ENCODE measurements at places on chromosomes 2 and 18.

DNA sequence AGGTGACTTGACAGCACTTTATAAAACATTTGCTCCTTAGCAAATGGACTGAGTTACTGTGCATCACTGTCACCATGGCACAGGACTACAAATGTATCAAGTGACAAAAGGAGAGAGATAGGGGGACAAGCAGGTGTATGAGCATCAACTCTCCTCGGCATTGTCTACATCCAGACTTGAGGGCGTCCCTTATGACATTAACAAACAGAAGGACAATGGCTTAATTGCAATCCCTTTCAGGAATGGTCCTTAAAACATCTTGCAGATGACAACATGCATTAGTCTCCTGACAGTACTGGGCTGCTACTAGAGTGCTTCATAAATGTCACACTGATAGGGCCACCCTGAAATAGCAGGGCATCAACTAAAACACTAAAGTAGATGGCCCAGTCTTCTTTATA, 198.8 kb downstream of the PDE1A start:
- DNase-seq = no peak

GRCh38 chr2:134782792-134783191, 55.6 kb upstream of the ACMSD start:
- DNase-seq = no peak

- DNase-seq = no peak
Observed at GRCh38 chr2:21422724-21423522, 299.2 kb downstream of the TDRD15 start.

DNA sequence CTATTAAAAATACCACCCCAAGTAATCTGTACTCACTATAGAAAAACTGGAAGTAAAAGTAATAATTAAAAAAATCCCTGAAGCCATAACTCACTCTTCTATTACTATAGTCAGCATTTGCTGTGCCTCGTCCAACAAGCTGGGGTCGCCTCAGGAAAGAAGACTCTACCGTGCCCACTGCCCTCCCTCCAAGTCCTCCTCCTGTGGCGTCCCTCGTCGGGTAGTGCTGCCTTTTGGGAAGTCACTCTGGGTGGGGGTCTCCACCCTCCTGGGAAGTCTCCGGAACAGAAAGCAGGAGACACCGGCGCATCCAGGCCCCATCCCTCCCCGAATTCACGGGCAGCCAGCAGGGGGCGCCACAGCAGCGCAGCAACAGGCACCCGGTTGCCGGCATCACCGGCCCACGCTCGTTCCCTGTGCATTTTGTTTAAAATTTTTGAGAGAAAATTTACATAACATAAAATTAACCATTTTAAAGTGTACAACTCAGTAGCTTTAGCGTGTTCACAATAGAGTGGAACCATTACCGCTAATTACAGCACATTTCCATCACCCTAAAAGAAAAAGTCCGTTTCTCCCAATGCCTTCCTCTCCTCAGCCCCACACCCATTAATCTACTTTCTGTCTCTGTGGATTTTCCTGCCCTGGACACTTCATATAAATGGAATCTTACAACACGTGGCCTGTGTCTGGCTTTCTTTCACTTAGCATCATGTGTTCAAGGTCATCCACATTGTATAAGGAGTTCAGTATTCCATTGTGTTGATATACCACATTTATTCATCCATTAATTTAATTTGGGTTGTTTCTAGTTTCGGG, 62.2 kb downstream of the ADNP2 start:
- no peak for DNase-seq

DNA sequence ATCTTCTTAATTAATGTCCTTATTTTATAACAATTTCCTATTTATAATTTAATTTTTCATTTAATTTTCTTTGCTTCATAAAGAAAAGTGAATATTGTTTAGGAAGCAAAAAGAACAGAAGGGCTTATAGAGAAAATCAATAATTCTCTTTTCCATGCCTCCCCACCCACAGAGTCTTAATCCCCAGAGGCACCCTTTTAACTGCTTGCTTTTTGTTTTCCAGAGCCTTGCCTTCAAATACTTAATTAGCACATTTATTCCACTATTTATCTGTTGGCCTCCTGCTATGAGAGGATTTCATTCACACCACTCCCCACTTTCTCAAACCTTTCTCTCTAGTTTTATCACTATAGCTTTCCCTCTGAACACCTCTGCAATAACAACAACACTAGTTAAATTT, 373.6 kb downstream of the MBD2 start:
- no peak for DNase-seq

- no peak for DNase-seq
Observed at GRCh38 chr18:55229682-55230081, 270.4 kb upstream of the CCDC68 start.

DNA sequence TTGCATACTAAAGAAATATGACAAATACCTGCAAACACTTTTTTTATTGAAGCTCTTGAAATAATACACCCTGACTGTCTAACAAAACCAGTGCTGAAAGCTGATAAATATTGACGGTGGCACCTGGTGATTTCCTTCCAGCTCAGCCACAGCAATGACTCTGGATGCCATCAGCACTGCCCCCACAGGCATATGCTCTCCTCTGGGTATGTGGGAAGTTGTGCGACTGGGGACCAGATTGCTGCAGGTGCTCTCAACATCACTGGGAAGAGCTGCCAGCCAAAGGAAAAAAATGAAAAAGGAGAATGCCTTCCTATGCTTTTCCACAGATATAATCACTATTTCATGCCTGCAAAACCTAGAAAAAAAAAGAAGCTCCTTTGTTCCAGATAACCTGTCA, 141.5 kb downstream of the PIGN start:
- no peak for DNase-seq

- DNase-seq = no peak
Observed at GRCh38 chr2:165113414-165113813, 90.4 kb downstream of the SCN3A start.

- no peak for DNase-seq
Observed at GRCh38 chr18:23512641-23513040, 9.3 kb downstream of the RMC1 start.

GRCh38 chr2:174176898-174177297, 71.4 kb downstream of the OLA1 start:
- no peak for DNase-seq

Measured in central memory CD4-positive, alpha-beta T cell (primary cell).